ENCODE measurements at places on chromosomes 1 and 21.
A peak's percentile ranks its signal among the peaks of the same experiment; 100 is the strongest.

DNA sequence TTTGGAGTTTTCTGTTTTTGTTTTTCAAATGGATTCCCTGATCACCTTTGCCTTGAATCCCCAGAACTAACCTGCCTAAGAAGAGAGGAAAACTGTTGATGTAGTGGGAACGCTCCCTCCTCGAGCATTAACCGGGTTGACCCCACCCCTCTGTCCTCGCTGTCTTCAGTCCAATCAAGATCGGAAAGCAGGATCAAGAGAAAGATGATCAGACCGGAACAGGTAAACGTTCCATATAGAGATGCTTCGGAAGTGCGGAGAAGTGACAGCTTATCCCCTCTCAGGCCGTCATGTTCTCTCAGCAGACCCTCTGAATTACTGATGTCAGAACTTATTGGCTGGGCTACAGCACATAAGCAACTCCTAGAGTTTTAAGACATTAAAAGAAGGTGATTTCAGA lies 800 bp upstream of the FAM163A start:
- DNase-seq, result no peak

DNA sequence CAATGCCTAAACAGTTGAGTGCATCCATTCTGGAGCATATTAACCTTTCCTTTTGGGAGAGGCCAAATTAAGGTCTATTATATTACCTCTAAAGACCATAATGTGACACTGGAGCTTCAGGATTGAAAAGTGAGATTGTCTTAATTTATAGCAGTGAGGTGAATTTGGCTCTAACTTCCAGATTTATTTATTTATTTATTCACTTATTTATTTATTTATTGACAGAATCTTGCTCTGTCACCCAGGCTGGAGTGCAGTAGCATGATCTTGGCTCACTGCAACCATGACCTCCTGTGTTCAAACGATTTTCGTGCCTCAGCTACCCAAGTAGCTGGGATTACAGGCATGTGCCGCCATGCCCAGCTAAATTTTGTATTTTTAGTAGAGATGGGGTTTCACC lies 19.1 kb downstream of the ZCCHC17 start:
- peak; percentile 7 for DNase-seq

DNA sequence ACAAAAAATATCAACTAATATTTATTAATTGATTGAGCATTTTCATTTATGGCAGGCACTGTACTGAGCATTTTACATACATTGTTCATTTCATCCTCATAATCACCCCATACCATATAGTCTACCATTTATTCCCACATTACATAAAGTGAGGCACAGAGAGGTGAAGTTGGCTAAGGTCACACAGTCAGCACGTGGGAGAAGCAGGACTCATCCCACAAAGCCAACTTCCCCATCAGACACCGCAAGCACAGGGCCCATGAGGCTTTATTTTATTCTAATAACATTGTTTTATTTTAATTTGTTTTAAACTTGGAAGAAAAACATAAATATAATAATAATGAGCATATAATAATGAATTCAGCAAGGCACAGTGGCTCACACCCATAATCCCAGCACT lies 43.1 kb upstream of the CAPZB start:
- DNase-seq, result no peak

GRCh38 chr1:237779356-237779755 lies 111.4 kb downstream of the ZP4 start:
- no peak for DNase-seq

- no peak for DNase-seq
Observed at GRCh38 chr1:83857103-83857502, 141.8 kb downstream of the TTLL7 start.

Data from NCI-H1417 treated with DMSO at 0.1 percent for 48 hours (cell line).